Left lung (tissue), 14 donors: ENCODE measurements at places on chromosomes 2 and 18. TPM values are rescaled to one million over a fixed set of nuclear protein-coding genes. Genes with fewer than 3 reads are reported as not detected.
A peak's percentile ranks its signal among the peaks of the same experiment; 100 is the strongest.

Gene PCGF1
- total RNA-seq: 33.6 TPM

GRCh38 chr2:72114693-72115051 lies 33.0 kb downstream of the CYP26B1 start:
- DNase-seq: peak; percentile 71

DNA sequence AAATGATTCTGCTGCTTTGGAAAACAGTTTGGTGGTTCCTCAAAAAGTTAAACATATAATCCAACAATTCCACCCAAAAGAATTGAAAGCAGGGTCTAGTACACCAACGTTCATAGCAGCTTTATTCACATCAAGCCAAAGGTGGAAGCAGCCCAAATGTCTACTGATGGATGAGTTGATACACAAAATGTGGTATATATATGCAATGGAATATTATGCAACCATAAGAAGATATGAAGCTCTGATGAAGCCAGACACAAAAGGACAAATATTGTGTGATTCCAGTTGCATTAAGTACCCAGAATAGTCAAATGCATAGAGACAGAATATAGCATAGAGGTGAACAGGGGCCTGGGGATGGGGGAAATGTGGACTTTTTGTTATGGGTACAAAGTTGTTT lies 269.3 kb downstream of the METTL4 start:
- DNase-seq: no peak

GRCh38 chr2:195471163-195471562 lies 185.9 kb upstream of the SLC39A10 start:
- DNase-seq: no peak

GRCh38 chr2:188204824-188205223 lies 86.8 kb upstream of the GULP1 start:
- no peak for DNase-seq

- peak; percentile 12 for DNase-seq
Observed at GRCh38 chr2:170930131-170930990, 1.3 kb downstream of the GORASP2 start.

Gene NYAP2
- total RNA-seq: 0.55 TPM

Gene TLX2
- total RNA-seq: not detected

Gene DSG1
- not detected for total RNA-seq

Gene PLEKHA3
- 30.3 TPM for total RNA-seq

DNA sequence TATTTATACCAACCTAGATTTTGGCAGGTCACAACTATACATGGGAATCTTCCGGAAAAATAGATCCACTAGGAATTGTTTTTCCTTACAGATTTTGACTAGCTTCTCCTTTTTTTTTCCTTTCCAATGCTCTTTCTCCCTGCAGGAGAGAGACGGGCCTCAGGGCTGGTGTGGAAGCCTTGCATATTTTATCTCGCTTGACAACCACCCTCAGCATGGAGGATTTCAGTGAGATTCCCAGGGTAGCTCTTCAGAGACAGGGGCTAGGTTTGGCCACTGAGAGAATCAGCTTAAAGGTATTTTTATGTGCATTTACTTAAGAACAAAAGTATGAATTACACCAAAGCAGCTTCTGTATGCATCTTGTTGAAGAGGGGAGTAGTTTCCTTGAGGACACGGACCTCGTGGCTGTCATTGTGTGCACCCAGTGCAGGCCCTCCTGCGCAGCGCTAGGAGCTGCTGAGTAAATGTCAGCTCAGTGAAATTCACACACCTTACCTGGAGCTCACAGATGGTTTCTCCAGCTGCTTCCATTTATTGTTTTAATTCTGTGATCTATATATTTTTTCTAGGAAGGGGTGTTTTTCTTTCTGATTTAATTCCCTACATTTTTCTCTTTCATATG lies 54.4 kb downstream of the TRAPPC12 start:
- DNase-seq: no peak

Gene MPP4
- not detected for total RNA-seq

GRCh38 chr2:104656571-104657163 lies 197.2 kb upstream of the POU3F3 start:
- no peak for DNase-seq
